ENCODE measurements at places on chromosomes 6 and 20. TPM values are rescaled to one million over a fixed set of nuclear protein-coding genes. Genes with fewer than 3 reads are reported as not detected.

DNA sequence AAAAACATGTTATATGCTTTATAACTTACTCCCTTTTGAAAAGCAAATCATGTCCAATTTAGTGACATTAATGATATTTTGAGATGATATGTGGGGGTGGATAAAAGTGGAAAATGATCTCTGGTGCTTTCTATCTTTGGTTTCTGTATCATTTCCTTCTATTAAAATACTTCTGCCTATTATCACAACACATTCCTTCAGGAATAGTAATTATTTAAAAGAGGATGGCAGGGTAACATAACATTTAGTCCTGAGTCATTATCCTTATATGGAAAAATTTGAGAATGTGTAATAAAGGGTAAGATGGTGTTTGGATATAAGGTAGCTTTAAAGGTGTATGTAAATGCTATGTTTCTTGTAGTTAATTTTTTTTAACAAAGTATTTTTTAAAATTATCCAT, 657.7 kb downstream of the PHF3 start:
- no peak for DNase-seq
- H3K27ac ChIP-seq = no peak overlapping the region
- no peak overlapping the region for H3K4me3 ChIP-seq
- H3K4me1 ChIP-seq = no peaks in the 10 kb centered on the region
- H3K27me3 ChIP-seq = no peaks in the 10 kb centered on the region
- H3K36me3 ChIP-seq = no peaks in the 10 kb centered on the region

GRCh38 chr20:689947-690346, 14.3 kb upstream of the SCRT2 start:
- no peaks in the 10 kb centered on the region for H3K4me1 ChIP-seq
- no peaks in the 10 kb centered on the region for H3K36me3 ChIP-seq
- no peak overlapping the region for H3K4me3 ChIP-seq
- H3K27ac ChIP-seq = no peak overlapping the region

The HMGCLL1 gene
- total RNA-seq = 3.6 TPM

The BMP7 gene
- total RNA-seq = 10.3 TPM

The DPPA5 gene
- total RNA-seq = not detected

The RIMS4 gene
- total RNA-seq = 0.43 TPM

- H3K4me1 ChIP-seq = no peaks in the 10 kb centered on the region
- no peaks in the 10 kb centered on the region for H3K36me3 ChIP-seq
- H3K27ac ChIP-seq = no peak overlapping the region
- H3K27me3 ChIP-seq = no peaks in the 10 kb centered on the region
Observed at GRCh38 chr6:99467509-99468106, 42.5 kb upstream of the PNISR start.

DNA sequence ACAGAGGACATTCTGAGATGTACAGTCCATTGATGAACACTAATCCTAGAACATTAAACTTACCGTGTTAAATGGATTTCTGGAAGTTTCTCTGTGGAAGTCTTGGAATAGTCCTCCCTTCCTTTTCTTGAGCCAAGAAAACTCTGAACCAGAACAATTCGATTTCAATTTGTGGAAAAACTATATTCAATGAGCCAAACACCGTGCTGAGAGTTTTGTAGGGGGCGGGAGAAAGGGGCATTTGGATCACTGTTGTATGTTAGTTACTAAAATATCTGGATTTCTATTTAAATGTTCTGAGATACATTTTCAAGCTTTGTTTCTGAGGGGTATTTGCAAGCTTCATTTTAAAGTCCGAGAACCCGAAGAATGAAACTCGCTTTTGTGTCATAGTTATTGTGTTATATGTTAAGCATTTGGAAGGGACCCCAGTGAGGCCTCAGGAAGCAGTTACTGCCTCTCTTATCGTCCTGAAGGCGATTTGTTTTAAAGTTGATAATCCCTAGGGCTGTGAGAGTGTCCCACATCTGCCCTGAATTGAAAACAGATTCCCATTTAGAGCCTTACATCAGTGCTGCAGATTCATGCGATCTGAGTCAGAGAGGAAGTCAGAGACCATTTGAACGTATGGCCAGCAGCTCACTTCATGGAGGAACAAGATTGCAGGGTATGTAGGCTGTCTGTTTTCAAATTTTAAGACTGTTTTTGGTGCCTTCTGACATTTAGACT, 70.8 kb upstream of the SASH1 start:
- no peak for DNase-seq
- H3K27me3 ChIP-seq = no peaks in the 10 kb centered on the region
- H3K4me1 ChIP-seq = peaks cover 13% of the 10 kb centered on the region
- no peaks in the 10 kb centered on the region for H3K36me3 ChIP-seq
- no peak overlapping the region for H3K4me3 ChIP-seq

- no peak overlapping the region for H3K27ac ChIP-seq
- no peak for DNase-seq
- no peaks in the 10 kb centered on the region for H3K36me3 ChIP-seq
- H3K27me3 ChIP-seq = no peaks in the 10 kb centered on the region
Observed at GRCh38 chr6:379410-380181, 12.0 kb upstream of the IRF4 start.

GRCh38 chr6:30882759-30883684, 1.3 kb upstream of the DDR1 start:
- H3K4me3 ChIP-seq = peak overlapping the region; percentile 20
- no peaks in the 10 kb centered on the region for H3K27me3 ChIP-seq
- no peaks in the 10 kb centered on the region for H3K36me3 ChIP-seq
- H3K27ac ChIP-seq = peak overlapping the region; percentile 88

GRCh38 chr6:33632558-33633039, 11.5 kb downstream of the ITPR3 start:
- H3K4me1 ChIP-seq = peaks cover 23% of the 10 kb centered on the region
- peak; percentile 50 for DNase-seq
- no peak overlapping the region for H3K27ac ChIP-seq
- no peak overlapping the region for H3K4me3 ChIP-seq
- peaks cover 4% of the 10 kb centered on the region for H3K36me3 ChIP-seq

- no peaks in the 10 kb centered on the region for H3K36me3 ChIP-seq
- peaks cover 42% of the 10 kb centered on the region for H3K4me1 ChIP-seq
- H3K27me3 ChIP-seq = no peaks in the 10 kb centered on the region
- DNase-seq = peak; percentile 51
- no peak overlapping the region for H3K4me3 ChIP-seq
Observed at GRCh38 chr20:19710336-19711120, 47.5 kb upstream of the RIN2 start.

The TSPO2 gene
- 0.57 TPM for total RNA-seq

The GJA10 gene
- not detected for total RNA-seq

DNA sequence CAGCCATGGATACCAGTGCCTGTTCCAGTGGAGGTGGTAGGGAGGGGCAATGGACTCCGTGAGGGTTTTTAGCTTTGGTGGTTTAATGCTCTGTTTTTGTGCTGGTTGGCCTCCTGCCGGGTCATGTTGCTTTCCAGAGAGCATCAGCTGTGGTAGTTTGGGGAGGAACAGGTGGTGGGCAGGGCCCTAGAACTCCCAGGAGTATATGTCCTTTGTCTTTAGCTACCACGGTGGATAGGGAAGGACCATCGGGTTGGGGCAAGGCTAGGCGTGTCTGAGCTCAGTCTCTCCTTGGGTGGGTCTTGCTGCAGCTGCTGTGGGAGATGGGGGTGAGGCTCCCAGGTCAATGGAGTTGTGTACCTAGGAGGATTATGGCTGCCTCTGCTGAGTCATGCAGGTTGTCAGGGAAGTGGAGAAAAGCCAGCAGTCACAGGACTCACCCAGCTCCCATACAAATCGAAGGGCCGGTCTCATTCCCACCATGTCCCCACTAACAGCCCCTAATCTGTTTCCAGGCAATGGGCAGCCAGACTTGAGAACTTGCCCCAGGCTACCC, 38.9 kb downstream of the MRAP2 start:
- no peak for DNase-seq
- H3K4me3 ChIP-seq = no peak overlapping the region
- no peaks in the 10 kb centered on the region for H3K4me1 ChIP-seq
- H3K27ac ChIP-seq = no peak overlapping the region
- H3K36me3 ChIP-seq = no peaks in the 10 kb centered on the region
- no peaks in the 10 kb centered on the region for H3K27me3 ChIP-seq

DNA sequence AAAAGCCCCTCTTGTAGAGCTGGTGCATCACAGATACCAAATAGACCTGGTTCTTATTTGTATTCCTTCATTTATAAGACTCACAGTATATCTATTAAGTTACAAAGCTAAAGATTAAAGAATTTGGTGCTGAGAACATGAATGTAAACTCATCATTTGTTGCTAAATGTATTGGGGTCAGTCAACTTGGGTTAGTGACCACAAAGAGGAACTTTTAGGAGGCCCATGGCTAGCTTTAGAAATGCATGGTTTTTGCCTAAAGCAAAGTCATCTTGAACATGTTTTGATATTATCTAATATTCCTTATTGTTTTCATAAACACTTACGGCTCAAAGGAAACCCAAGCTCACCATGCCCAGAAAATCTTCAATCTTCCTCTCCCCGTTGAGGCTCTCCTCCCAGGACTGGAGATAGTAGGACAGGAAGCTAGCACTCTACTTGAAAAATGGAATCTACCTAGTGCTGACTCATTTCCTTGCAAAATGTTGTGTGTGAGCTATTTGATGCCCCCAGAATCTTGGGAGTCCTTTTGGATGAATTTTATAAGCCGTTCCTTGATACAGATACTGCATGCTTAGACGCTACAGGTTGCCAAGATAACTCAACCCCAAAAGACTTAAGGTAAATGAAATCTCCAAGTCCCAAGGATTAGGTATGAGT, 121.4 kb downstream of the BMP2 start:
- DNase-seq = no peak
- no peaks in the 10 kb centered on the region for H3K27me3 ChIP-seq
- no peak overlapping the region for H3K4me3 ChIP-seq
- H3K27ac ChIP-seq = no peak overlapping the region
- H3K4me1 ChIP-seq = no peaks in the 10 kb centered on the region
- no peaks in the 10 kb centered on the region for H3K36me3 ChIP-seq

The RAET1L gene
- total RNA-seq = not detected

DNA sequence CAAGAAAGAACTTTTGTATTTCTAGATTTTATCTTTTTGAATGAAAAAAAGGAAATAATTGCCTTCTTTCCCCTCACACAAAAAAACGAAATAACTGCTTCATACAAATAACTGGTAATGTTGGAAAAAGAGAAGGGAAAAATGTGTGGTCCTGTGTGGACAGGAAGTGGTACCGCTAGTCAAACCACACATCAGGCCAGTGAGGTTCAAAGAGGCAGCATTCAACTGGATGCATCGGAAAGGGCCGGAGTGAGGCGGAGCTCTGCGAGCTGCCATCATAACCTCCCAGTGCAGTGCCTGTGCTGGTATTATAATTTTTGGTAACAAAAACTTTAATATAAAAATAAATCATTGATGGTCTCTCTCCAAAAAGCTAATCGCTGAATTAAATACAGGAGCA, 111.2 kb downstream of the IRF4 start:
- DNase-seq = no peak
- no peaks in the 10 kb centered on the region for H3K27me3 ChIP-seq
- no peak overlapping the region for H3K4me3 ChIP-seq
- no peak overlapping the region for H3K27ac ChIP-seq

DNA sequence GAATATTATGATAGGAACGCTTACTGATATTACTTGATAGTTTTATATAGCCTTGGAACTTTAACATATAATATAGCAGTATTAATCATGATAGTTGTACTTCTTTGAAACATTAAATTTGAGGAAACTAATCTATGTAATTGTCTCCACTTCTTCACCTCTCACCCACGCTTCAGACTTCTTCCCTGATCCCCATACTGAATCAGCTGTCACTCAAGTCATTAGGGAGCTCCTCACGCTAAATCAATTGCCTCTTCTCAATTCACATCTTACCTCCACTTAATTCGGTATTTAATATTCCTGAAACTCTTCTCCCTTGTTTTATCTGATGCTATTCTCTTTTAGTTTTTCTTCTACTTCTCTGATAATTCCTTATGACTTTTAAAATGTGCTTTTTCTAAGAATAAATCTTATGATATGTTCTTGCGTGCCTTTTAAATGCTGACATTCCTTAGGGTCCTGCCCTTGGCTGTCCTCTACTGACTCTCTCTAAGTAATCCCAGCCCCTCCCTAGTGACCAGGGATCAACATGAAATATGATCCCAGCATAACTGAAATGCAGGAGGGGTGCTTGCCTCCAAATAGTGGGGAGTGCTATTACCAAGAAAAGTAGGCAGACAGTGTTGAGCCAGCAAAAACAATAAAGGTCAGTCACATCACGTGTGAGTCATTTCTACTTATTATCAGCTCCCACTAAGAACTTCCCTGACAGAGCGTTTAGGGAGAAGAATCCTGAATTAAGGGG, 9.9 kb downstream of the ANKRD66 start:
- no peaks in the 10 kb centered on the region for H3K27me3 ChIP-seq
- H3K4me1 ChIP-seq = no peaks in the 10 kb centered on the region
- H3K27ac ChIP-seq = no peak overlapping the region
- H3K36me3 ChIP-seq = no peaks in the 10 kb centered on the region
- H3K4me3 ChIP-seq = no peak overlapping the region
- DNase-seq = no peak

DNA sequence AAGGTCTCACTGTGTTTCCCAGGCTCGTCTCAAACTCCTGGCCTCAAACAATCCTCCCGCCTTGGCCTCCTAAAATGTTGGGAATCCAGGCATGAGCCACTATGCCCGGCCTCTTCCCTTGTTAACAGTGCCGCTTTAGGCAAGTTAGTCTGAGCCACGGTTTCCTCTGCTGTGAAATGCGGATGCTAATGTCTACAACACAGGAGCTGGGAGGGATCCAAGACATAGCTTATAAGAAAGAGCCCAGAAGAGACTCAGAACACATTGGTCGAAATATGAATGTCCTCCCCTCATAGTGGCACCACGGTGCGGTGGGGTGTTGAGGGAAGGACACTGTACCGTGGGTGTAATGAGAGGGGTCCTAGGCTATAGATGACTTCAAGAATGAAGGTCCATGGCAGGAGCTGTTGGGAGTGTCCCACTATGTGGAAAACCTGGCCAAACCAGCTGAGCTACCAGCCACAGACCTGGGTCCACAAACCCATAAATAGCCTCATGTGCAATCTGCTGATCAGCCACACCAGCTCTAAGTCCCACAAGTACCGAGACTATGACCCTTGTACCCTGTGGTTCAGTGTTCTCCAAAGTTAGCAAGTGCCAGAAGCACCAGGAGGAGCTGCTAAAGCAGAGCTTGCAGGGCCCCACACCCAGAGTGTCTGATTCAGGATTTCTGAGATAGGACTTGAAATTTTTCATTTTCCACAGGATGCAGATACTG, 57.8 kb upstream of the ZFAND3 start:
- no peak overlapping the region for H3K4me3 ChIP-seq
- DNase-seq = no peak
- no peaks in the 10 kb centered on the region for H3K27me3 ChIP-seq
- peaks cover 9% of the 10 kb centered on the region for H3K4me1 ChIP-seq
- H3K27ac ChIP-seq = no peak overlapping the region
- H3K36me3 ChIP-seq = no peaks in the 10 kb centered on the region

DNA sequence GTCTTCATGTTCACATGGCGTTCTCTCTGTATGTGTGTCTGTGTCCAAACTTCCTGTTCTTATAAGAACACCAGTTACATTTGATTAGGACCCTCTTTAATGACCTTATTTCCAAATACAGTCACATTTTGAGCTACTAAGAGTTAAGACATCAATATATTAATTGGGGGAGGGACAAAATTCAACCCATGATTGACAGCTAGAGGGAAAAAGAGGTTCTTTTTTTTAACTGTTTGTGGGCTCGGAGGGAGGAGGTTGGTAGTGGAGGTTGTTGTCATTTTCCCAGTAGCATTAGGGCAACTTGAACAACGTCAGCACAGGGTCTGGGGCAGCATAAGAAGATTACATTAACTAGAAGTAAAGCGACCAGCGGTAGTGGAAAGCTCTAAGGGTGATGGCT, 2.3 kb upstream of the GMDS start:
- no peak for DNase-seq
- H3K36me3 ChIP-seq = peaks cover 8% of the 10 kb centered on the region
- no peak overlapping the region for H3K4me3 ChIP-seq
- no peak overlapping the region for H3K27ac ChIP-seq

GRCh38 chr20:24836041-24836533, 113.0 kb upstream of the CST7 start:
- H3K27ac ChIP-seq = no peak overlapping the region
- no peaks in the 10 kb centered on the region for H3K36me3 ChIP-seq
- no peaks in the 10 kb centered on the region for H3K27me3 ChIP-seq
- no peak for DNase-seq
